NCI-H526 (cell line): ENCODE measurements at places on chromosomes 4 and X.

- no peak for DNase-seq
Observed at GRCh38 chrX:31092970-31093638, 21.3 kb upstream of the FTHL17 start.

DNA sequence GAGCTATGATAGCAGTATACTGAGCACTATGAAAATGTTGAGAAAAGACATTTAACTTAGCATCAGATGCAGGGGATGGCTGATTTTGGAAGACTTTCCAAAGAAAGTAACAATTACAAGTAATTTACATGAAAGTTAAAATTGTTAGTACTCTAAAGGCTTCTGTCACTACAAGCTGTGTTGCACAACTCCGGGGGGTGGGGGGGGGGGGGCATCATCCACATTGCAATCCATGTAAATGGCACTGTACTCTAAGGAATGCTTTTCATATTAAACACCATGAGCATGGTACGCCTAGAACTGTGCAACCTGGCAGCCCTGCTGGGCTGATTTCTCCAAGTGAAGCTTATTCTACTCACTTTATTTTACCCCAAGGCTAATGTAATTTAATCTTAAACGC is 363.4 kb downstream of the TMA16 start:
- no peak for DNase-seq

DNA sequence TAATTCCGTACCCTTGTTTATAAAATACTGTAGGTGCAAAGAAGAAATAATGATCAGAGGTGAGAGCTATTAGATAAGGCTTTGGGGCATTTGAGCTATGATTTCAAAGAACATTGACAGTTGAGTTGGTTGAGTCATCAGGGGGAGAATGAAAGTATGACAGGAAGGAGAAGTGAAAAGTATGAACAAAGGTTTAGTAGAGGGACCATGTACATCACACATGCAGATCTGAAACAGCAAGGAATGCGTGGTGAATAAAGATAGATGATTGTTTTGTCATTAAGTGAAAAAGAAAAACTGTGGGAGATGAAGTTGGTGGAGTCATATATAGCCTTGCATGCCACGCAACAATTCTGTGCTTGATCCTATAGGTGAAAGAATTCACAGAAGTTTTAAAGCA is 163.1 kb downstream of the ARAP2 start:
- DNase-seq, result no peak

DNA sequence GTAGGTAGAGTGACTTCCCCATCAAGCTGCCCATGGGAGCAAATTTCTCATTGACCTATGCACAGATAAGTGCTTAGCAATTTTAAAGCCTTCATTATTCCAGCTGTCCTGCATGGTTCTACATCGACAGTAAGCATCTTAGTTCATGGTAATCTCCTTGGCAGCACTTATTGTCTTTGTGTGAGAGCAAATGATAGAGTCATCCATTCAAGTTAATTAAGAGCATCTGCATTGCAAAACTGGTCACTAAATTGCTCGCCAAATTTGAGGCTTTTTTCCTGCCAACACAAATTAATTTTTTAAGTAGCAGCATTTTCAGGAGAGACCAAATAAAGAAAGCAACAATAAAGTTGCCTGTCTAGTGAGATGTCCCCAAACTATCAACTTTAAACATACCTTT is 76.7 kb downstream of the SH3BGRL start:
- no peak for DNase-seq

DNA sequence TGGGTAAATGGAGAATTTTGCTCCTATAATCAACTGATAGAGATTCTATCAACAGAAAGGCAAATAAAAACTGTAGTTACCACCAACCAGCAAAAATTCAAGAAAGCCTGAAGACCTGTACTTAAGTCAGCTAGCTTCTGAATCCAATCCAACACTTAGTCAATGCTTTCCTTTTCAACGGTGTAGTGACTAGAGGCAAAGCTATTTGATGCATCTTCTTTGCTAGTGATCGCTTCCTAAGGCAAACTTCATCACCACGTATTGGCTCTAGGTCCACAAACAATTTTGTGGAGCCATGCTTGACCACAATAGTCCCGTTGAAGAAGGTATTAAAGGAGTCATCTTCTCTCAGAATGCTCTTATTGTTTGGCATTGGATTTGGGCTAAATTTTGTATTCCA is 25.0 kb upstream of the UBA6 start:
- no peak for DNase-seq

- DNase-seq, result no peak
Observed at GRCh38 chr4:55086578-55086977, 38.8 kb downstream of the KDR start.

DNA sequence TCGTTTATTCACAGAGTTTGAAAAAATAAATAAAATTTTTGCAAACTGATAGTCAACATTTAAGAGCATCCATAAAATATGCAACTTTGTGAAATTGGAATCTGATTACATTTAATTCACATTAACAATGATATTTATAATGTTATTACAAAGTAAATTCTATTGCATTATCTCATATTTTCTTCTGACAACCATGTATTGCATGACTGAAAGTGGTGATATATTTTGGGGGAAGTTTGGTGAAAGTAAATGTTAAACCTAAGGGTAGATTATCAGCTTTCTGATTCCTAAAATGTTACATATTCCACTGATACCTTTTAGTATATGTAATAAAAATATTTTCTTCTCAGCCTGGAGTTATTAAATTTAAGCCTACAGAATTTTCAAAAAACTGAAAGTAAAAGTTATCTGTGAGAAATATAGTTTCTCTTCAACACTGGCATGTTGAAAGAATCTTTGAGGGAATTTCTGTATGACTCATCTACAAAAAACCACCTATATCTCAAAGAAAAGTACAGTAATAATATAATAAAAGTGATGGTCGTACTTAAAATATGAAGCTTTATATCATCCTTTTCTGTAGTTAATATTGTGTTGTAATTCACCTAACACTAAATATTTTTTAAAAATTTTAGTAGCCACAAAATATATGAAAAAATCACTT is 1179.6 kb upstream of the PCDH7 start:
- DNase-seq, result no peak

GRCh38 chr4:141132072-141132708 is 1.1 kb downstream of the RNF150 start:
- no peak for DNase-seq

GRCh38 chrX:134885336-134886001 is 105.3 kb upstream of the SMIM10 start:
- DNase-seq, result no peak

DNA sequence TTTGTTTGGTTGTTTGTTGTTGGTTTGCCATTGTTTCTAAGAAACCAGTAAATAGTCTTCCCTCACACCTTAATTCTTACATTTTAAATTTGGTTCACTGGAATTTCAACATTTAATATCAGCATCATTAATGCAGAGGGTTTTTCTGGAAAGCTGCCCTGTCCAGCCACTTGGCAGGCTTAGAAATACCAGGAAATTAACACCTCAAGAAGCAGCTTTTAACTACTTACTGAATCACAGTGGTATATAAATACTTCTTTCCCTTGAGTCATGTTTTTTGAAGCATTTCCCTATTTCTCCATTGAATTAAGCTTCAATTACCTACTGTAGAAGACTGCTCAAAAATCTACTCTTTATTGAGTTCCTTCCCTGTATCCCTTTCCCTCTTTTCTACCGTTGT is 1221.1 kb upstream of the ADGRL3 start:
- no peak for DNase-seq
